ENCODE measurements at places on chromosomes 2 and 18. TPM values are rescaled to one million over a fixed set of nuclear protein-coding genes. Genes with fewer than 3 reads are reported as not detected.

Gene SETBP1
- total RNA-seq = 6.4 TPM

Gene TMEM169
- 0.13 TPM for total RNA-seq

Gene COLEC12
- total RNA-seq = 33.4 TPM

Gene UGT1A4
- not detected for total RNA-seq

Gene DTNA
- 1.9 TPM for total RNA-seq

Gene AAMP
- total RNA-seq = 132 TPM

Gene SPHKAP
- total RNA-seq = not detected

Gene IAH1
- total RNA-seq = 37.0 TPM

Gene TRIM43
- not detected for total RNA-seq

Gene MERTK
- total RNA-seq = 14.0 TPM

Gene MLPH
- not detected for total RNA-seq

Gene LYG2
- not detected for total RNA-seq
